ENCODE measurements at places on chromosomes 16 and 17.

DNA sequence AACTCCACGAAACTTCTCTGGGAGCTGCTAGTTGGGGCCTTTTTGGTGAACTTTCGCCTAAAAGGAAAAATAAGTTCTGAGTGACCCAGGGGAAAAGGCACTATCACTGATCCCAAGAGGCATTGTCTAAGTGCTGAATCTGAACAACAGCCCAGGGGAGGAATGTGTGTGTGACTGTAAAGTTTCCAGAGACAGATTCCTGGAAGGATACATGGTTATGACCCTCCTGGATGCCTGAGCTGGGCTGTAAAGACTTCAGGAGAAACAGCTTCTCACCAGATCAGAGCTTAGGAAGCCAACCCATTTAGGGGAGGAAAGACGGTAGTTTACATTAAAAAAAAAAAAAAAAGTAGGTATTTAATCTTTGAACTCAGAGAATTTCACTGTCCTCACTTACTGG lies 20.2 kb downstream of the HIGD1B start:
- no peak for DNase-seq

- no peak for DNase-seq
Measured at GRCh38 chr16:62254372-62254771, 218.1 kb upstream of the CDH8 start.

GRCh38 chr17:82118815-82119380 lies 20.9 kb upstream of the FASN start:
- DNase-seq = no peak

- DNase-seq = no peak
Measured at GRCh38 chr16:82360024-82360783, 190.2 kb upstream of the MPHOSPH6 start.

GRCh38 chr16:13289515-13289914 lies 388.1 kb downstream of the SHISA9 start:
- DNase-seq = no peak
